Mucosa of gallbladder (tissue), 1 donor: ENCODE measurements at places on chromosomes 1 and 21.

DNA sequence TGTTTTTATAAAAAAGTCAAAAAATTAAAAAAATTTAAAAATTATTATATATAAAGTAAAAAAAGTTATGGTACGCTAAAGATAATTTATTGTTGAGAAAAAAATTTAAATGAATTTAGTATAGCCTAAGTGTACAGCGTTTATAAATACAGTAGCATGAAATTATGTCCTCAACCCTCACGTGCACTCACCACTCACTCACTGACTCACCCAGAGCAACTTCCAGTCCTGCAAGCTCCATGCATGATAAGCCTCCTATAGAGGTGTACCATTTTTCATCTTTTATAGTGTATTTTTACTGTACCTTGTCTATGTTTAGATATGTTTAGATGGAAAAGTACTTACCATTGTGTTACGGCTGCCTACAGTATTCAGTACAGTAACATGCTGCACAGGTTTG, 5.1 kb downstream of the DISC1 start:
- DNase-seq: no peak

DNA sequence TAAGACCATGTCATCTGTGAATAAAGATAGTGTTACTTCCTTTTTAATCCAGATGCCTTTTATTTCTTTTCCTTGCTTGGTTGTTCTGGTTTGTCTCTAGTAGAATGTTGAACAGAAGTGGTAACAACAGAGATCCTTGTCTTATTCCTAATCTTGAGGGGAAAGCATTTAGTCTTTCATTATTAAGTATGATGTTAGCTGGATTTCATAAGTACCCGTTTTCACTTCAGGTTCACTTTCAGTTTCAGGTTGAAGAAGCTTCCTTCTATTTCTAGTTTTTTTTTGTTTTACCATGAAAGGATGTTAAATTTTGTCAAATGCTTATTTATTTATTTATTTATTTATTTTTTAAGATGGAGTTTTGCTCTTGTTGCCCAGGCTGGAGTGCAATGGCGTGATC, 22.3 kb upstream of the AGPAT3 start:
- no peak for DNase-seq

DNA sequence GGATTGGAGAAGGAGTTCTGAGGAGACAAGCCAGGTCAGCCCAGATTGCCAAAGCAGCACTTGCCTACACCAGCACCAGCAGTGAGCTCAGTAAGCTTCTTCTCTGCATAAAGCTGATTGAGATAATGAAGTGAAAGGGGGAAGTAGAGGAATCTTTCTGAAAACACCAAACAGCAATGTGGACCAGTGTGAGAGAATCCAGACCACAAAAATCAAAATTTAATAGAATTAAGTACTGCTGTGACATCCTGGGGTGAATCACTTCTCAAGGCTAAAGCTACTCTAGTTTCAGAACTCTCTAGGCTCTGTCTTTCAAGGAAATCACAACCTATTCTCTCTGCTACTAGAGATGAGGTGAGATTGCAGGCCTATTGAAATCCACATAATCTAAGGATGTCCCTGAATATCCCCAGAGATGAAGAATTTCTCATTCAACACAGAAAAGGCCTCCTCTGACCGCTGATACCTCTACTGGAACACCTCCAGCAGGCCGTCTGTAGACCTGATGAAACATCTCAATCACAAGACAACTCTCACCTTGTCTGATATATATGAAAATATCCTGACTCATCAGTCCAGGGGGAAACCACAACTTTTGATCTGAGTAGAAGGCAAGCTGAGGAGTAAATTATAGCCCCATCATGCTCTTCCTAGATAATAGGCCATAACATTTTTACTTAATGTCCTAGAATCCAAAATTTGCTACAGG, at the start of gene FCRL4:
Gene FCRL4 (minus strand): TSS at position 127 of the 709 bp plus-strand sequence. CDS start 141 bp downstream, outside the sequence.
- DNase-seq: no peak

- no peak for DNase-seq
These were observed 34.7 kb upstream of the GPR25 start for GRCh38 chr1:200837931-200838571.

DNA sequence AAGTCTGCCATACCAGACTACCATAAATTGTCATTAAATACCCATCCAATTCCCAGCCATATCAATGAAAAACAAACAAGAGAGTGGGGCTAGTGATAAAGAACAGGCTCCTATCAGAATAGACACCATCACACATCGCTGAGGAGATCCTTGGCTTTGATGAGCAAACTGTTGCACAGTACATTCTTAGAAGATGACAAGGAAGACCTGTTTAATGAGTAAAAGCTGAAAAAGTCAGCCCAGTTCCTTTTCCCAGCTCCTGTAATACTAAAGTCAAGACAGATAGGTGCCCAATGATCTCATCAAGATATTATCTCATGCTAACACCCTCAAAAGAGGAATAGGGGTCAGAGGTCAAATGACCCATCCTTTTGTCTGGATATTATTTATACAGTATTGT, 164.5 kb upstream of the COA6 start:
- DNase-seq: no peak

GRCh38 chr21:46441961-46442498, 16.7 kb upstream of the DIP2A start:
- no peak for DNase-seq

GRCh38 chr1:162361349-162361748, 15.3 kb downstream of the SPATA46 start:
- no peak for DNase-seq

- DNase-seq: no peak
These were observed 26.9 kb upstream of the RCC2 start for GRCh38 chr1:17466359-17466758.

DNA sequence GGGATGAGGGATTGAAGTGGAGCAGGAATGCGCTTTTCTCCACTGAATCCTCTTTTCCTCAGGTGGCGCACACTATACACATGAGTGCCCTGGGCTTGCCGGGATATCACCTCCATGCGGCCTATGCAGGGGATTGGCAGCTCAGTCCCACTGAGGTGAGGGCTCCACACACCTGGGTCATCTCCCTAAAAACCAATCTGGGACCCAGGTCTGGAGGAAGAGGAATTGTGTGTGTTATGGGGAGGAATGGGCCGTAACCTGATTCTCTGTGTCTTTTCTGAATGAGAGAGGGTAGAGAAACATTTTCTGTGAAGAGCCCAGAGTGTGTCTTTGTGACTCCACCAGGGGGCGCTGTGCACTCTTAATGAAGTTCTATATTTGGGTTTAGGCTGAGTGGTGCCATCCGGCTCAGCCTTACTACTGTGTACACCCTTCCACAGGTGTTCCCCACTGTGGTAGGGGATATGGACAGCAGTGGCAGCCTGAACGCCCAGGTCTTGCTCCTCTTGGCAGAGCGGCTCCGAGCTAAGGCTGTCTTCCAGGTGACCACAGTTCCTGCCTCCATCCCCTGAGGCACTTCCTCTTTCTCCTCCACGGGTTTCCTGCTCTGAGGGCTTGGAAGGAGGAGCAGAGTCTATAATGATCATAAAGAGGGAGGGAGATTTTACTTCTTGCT, 1.5 kb downstream of the TOMM40L start:
- peak; percentile 82 for DNase-seq

- DNase-seq: no peak
These were observed 35.0 kb upstream of the SCAF4 start for GRCh38 chr21:31766899-31767298.

DNA sequence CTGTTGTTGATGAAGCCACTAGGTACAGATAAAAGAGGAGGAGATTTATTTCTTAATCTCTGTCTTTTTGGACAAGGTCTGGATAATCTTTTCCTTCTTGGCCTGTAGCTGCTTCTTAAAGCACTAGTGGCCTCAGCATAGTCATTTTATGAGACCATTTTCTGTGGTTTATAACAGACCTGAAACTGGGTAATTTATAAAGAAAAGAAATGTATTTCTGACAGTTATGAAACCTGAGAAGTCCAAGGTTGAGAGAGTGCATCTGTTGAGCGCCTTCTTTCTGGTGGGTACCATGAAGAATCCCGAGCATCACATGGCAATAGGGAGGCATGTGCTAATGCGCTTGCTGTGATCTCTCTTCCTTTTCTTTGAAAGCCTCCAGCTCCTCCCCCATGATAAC, 36.7 kb upstream of the PDC start:
- no peak for DNase-seq

DNA sequence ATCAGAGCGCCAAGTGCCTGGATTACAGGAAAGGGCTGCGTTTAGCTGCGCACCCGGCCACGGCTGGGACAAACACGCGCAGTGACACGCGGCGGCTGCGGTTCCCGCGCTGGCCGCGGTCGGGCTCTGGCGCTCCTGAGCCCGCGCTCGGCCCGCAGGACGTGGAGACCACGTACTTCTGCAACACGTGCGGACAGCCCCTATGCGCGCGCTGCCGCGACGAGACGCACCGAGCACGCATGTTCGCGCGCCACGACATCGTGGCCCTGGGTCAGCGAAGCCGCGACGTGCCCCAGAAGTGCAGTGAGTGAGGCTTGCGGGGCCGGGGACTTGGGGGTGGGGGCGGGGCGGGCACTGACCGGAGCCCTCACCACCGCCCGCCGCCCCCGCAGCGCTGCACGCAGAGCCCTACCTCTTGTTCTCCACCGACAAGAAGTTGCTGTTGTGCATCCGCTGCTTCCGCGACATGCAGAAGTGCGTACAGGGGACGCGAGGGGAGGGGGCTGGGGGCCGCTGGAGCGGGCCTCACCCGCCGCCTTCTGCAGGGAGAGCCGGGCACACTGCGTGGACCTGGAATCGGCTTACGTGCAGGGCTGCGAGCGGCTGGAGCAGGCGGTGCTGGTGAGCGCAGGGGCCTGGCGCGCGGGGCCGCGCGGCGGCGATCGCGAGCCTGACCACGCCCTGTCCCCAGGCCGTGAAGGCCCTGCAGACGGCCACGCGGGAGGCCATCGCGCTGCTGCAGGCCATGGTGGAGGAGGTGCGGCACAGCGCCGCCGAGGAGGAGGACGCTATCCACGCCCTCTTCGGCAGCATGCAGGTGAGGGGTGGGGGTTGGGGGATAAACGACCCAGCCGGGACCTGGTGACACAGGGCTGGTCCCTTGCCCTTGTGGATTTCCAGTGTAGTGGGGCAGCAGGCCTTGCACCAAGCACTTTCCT, 3.1 kb downstream of the RNF207 start:
- no peak for DNase-seq

- DNase-seq: no peak
These were observed 1.6 kb upstream of the NKAIN1 start for GRCh38 chr1:31241321-31241720.

GRCh38 chr1:177170756-177171535, at the start of gene BRINP2:
Gene BRINP2, plus strand, starts transcription at chr1:177170958. Its CDS starts 58,919 bp downstream, at chr1:177229877.
- DNase-seq: peak; percentile 34
